ENCODE measurements at places on chromosomes 6 and 20. TPM values are rescaled to one million over a fixed set of nuclear protein-coding genes. Genes with fewer than 3 reads are reported as not detected.

The STMND1 gene
- not detected for total RNA-seq

The RPN2 gene
- 126 TPM for total RNA-seq

The SMIM13 gene
- total RNA-seq: 25.2 TPM

The ZFAND3 gene
- 37.2 TPM for total RNA-seq

The TMEM170B gene
- total RNA-seq: 10.8 TPM

The CLPSL2 gene
- not detected for total RNA-seq

The RAB44 gene
- total RNA-seq: not detected

The MMP24 gene
- total RNA-seq: 0.51 TPM

The SLCO4A1 gene
- total RNA-seq: 1.8 TPM

The CFAP206 gene
- not detected for total RNA-seq

DNA sequence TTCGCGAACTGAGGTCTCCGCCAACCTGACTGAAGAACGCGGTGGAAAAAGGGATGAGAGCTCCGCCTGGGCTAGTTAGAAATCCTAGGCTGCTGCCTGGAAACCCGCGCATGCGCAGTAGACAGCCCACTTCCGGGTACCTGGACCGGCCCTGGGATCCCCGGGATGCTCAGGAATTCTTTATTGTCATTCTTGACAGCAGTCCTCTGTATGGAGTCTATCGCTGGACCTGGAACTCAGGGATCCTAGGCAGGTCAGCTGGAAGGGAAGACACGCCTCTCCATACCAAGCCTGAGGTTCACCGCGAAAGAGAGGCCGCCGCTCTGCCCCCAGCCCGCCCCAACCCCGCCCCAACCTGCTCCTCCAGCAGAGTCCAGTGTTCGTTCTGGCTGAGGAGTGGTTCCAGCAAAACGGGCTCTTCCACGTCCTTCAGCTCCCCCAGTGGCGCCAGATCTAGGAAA is 1379.2 kb upstream of the DEFB115 start:
- DNase-seq: no peak

GRCh38 chr20:62501801-62502495 is 26.2 kb upstream of the GATA5 start:
- no peak for DNase-seq

- no peak for DNase-seq
These were observed 64.4 kb downstream of the PTPN1 start for GRCh38 chr20:50574586-50574985.

DNA sequence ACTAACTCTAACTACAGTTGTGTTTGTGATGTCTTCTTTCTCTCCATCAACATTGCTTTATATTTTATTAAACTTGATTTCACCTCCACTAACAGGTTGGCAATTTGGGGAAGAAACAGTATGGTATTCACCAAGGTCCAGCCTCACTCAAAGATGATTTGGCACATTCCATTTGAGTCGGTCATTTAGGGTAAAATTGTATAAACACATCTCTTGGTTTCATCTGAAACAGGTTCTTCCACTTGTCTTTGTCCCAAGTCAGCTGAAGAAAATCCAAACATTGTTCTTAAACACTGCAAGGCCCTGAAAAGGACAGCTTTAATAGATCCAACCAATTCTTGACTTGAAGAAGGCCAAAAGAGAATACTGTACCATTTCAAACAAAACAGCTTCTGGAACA is 104.9 kb upstream of the NT5E start:
- DNase-seq: no peak

GRCh38 chr6:134111062-134111677 is 58.7 kb upstream of the SLC2A12 start:
- DNase-seq: no peak

GRCh38 chr20:62019144-62019805 is 46.4 kb downstream of the TAF4 start:
- no peak for DNase-seq

GRCh38 chr20:1577906-1578305 is 20.4 kb upstream of the SIRPD start:
- DNase-seq: no peak

DNA sequence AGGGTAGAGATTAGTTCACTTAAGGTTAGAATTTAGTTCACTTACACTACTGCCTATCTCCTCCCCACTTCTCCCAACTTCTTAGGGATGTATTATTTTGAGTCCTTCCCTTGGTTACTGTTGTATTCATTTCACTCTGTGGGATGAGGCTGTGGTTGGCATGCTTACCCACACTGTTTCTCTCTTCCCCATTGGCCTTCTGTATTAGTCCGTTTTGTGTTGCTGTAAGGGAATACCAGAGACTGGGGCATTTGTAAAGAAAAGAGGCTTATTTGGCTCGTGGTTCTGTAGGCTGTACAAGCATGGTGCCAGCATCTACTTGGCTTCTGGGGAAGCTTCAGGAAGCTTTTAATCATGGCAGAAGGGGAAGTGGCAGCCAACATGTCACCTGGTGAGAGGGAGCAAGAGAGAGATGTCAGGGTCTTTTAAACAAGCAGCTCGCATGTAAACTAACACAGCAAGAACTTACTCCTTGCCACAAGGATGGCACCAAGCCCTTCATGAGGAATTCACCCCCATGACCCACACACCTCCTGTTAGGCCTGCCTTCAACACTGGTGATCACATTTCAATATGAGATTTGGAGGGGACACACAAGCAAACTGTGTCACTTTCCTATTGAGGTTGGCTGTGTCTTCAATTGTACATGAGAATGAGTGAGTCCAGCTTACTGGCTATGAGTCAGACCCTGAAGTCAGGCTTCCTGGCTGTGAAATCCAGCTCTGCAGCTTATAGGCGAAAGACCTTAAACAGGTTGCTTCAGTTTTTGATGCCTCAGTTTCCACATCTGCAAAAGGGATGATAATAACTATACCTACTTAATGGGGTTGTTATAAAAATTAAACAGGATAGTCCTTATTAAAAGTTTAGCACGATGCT is 53.3 kb downstream of the SYNDIG1 start:
- DNase-seq: no peak

- DNase-seq: no peak
These were observed 53.9 kb upstream of the LAMP5 start for GRCh38 chr20:9460518-9460917.

GRCh38 chr6:155024391-155025027 is 29.4 kb downstream of the TIAM2 start:
- no peak for DNase-seq

DNA sequence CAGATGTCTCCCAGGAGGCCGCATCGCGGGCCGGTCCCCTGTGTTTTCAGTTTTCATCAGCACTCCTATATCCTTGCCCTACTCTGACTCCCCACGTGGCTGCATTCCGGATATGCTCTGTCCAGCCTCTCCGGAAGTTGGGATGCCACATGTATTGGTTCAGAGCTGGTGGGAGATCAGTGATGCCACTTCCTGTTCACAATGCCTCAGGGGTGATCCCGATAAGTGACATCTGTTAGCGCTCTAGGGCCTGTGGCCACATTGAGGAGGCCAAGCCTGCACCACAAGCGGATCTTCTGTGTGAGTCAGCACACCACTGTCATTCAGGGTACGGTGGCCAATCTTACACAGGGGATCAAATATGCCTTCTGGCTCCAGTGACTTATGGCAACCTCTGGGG is 57.8 kb downstream of the PPP1R3G start:
- no peak for DNase-seq

- no peak for DNase-seq
These were observed 98.3 kb downstream of the SOD2 start for GRCh38 chr6:159594750-159595117.

- no peak for DNase-seq
These were observed 227.4 kb downstream of the TMEM200A start for GRCh38 chr6:130593200-130593599.

DNA sequence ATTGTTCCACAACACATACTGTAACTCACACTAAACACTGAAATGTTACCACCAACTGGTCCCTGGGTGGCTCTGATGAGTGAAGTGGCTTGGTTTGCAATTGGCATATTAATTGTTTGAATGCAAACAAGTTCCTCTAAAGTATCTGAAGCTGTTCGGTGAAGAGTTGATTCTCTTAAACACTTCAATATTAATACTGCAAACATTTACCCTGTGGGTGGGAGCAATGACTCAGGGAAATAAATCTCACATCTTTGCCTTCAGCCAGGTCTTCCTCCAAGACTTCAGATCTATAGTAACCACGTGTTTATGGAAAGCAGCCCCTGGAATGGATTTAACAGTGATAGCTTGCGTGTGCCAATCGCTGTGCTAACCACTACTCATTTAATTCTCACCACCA is 176.0 kb downstream of the MAFB start:
- DNase-seq: no peak

- DNase-seq: no peak
These were observed 7.9 kb downstream of the KIAA1755 start for GRCh38 chr20:38252292-38253288.

GRCh38 chr6:5674141-5674540 is 332.6 kb downstream of the NRN1 start:
- no peak for DNase-seq

DNA sequence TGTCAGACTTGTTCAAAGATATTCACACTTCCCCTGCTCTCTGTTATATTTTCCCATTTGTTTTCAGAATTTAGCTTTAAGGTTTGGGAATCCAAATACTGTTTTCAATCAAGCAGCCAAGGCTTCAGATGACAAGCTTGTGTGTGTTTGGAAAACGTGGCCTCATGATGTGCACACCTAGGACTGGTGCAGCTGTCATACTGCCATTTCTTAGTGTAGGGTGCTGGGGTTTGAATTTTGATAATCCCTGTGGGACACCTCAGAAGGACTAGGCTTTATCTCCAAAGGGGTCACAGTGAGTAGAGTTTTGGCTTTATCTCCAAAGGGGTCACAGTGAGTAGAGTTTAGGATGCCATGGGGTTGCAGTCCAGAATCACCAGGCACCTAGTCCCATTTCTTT is 65.3 kb upstream of the JAG1 start:
- DNase-seq: no peak

GRCh38 chr6:158836625-158837311 is 17.6 kb upstream of the EZR start:
- DNase-seq: no peak

- DNase-seq: no peak
These were observed 127.5 kb upstream of the CCDC28A start for GRCh38 chr6:138645976-138646640.

DNA sequence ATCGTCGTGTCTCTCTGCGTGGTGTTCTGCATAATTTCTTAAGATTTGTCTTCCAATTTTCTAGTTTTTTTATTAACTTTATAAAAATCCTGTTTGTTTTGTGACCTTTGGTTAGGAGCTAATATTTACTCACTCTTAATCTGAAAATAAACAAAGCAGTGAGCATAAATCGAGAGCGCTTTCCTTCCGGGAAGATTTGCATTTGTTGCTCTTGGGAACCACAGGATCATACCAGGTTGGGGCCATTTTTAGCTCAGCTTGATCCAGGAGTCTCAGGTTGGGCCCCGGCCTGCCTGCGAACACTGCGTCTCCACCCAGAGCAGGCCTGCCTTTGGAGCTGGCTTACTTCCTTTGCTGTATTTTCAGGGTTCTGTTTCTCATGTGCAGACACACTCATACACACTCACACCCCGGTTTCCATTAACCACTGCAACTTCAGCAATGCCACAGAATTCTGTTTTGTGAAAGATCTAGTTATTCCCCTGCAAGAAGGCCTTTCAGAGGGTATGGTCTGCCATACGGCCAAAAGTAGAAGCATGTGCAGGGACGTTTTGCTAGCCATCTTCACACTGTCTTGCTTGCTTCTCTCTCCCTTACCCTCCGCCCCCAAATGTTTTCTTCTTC is 17.3 kb downstream of the BPHL start:
- no peak for DNase-seq

DNA sequence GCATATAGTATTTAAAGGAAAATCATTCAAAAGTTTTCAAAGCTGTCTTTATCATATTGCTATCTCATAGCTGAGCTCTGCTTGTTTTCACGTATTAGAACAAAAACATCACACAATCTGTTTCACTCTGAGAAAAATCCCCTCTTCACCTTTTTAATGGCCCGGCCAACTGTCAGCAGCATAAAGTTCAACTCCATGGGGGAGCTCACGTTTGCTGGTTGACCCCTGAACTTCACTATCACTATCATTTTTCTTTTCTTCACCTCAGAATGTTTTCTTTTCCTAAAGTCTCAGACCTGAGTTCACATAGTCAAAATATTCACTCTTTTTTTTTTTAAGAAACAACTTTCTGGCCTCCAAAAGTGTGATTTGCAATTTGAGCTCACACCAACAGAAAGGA is 374.4 kb upstream of the MARCKS start:
- no peak for DNase-seq

GRCh38 chr6:114439411-114439810 is 96.6 kb upstream of the HS3ST5 start:
- DNase-seq: no peak

DNA sequence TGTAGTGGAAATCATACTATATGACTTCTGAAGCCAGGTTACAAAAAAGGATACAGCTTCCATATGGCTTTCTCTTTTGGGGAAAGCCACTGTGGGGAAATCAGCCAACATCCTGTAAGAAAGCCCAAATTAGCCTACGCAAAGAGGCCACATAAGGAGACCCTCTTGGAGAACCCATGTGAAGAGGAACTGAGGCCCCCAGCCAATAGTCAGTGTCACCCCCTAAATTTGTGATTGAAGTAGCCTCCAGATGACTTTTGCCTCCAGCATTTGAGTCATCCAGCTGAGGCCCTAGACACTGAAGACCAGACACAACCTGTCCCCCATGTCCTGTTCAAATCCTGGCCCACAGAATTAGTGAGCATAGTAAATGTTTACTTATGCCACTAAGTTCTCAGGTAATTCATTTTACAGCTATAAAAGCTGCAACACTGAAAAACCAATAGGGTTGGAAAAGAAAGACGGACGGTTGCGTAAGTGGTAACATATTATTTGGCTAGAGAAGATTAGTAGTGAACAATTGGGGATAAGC is 60.4 kb downstream of the HMGCLL1 start:
- DNase-seq: no peak

DNA sequence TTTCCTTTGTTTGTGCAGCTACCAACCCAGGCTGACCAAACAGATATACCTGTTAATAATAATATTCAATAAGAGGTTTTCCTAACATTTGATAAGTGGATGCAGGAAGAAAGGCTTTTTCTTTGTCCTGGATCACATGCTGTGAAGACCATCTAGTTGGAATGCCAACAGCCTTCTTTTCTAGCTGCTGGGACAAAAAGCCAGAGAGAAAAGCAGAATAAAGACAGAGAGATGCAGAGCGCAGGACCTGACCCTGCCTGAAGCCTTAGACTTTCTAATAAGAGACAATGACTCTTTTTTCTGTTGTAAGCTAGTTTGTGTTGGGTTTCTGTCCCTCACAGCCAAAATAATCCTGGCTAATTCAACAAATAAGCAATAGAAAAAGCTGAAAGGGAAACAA is 308.2 kb downstream of the PHF3 start:
- DNase-seq: no peak

- no peak for DNase-seq
These were observed 15.6 kb downstream of the RAD21L1 start for GRCh38 chr20:1241456-1241855.

DNA sequence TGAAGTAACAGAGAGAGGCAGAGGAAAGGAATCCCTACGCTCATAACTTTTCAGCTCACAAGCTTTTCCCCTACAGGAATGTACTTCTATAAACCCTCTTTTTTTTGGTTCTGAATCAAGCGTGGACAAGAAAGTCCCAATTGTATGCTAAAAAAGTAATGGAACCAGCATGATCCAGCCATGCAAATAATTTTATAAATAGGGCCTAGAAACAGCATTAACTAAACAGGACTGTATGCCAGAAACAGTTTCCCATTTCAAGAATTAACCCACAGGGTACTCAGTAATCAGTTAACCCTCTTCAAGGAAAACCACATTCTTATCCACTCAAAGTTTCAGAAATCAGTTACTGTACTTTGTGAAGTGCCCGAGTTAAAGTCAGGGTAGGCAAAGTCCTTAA is 87.0 kb upstream of the HMGCLL1 start:
- no peak for DNase-seq
